ENCODE measurements at places on chromosomes 6 and 20.

DNA sequence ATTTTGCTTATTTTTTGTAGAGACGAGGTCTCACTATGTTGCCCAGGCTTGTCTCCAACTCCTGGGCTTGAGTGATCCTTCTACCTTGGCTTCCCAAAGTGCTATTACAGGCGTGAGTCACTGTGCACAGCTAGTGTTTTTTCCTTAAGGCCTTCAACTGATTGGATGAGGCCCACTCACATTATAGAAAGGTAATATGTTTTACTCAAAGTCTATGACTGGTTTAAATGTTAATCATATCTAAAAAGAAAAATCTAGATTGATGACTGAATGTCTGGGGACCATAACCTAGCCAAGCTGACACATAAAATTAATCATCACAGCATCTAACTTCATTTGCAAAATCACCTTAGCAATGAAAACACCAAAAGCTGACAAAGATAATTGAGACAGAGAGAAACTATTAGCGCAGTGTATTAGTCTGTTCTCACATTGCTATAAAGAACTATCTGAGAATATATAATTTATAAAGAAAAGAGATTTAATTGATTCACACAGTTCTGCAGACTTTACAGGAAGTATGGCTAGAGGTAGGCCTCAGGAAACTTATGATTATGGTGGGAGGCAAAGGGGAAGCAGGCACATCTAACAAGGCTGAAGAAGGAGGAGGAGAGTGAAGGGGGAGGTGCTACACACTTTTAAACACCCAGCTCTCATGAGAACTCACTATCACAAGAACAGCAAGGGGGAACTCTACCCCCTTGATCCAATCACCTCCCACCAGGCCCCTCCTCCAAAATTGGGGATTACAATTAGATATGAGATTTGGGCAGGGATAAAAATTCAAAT, 66.8 kb upstream of the ARHGAP18 start:
- no peak for DNase-seq

DNA sequence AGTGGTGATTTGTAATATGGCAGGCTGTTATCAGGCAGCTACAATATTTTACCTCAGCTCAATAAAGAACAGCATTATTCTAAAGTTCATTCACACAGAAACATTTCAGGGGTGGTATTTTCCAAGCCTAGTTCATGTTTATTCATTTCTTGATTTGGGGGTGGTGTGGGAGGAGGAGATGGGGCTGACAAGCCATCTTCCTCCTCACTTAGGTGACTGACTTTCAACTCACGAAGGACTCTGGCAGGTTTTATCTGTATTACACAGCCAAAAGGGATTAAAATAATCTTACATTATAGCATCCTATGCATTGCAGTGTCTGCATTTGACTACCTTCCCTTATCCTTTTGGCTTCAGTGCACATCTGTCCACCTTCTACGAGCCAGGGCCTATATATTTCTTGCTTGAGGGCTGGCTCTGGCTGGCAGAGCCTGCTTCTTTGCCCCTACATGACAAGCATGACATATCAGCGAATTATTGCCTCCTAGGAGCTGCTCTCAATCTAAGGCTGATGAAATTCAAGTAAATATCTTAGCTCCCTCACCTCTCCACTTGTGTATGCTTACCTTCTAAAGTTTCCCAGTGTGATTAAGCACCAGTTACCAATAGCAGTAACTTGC, 20.0 kb downstream of the KHDRBS2 start:
- no peak for DNase-seq

GRCh38 chr6:121505284-121505683, 69.8 kb downstream of the GJA1 start:
- no peak for DNase-seq

DNA sequence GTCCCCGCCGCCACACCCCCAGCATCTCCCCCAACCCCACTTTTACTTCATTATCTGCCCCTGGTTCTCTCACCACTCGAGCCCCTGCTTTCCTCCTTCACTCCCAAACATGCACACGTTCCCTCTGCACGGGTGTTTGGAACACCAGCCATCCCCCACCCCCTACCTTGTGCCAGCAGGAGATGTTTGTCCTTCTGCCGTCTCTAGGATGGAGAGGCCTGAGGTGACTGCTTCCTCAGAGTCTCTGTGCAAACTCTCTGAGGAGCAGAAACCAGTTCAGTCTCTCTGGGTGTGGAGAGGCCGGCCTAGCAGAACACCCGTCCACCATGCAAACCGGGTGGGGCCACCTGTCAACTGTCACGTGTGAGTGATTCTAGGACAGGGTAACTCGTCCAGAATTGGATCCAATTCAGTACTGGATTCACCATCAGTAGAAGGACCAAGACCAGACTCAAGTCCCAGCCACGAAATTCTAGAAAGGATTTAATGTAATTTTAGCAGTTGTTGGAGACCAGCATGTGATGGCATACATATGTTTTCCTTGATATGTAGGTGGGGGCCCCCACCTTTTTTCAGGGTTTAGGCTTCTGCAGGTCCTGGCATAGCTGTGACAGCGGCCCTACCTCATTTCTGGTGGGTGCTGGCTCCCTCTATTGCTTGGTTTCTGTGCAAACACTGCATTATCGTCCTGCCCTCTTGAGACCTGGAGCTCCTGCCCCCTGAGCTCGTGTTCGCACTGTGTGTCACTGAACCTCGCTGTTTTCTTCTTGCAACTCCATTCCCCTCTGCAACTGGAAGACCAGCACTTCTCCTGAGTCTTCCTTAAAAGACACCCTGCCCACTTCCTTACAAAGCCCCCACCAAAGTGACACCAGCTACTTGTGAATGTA, at the start of gene RAET1E:
TSS of gene RAET1E (minus strand) at position 259 of the 890 bp plus-strand sequence. CDS start 7,212 bp downstream, outside the sequence.
- no peak for DNase-seq

DNA sequence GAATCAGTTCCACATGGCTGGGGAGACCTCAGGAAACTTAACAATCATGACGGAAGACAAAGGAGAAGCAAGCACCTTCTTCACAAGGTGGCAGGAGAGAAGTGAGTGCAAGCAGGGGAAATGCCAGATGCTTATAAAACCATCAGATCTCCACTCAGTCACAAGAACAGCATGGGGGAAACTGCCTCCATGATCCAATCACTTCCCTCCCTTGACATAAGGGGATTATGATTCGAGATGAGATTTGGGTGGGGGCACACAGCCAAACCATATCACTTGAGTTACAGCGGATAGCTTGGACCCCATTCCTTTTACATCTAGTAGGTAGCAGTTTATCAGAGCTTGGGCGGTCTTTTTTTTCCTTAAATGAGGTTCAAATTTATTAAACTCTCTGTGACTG, 19.1 kb downstream of the AFDN start:
- no peak for DNase-seq

GRCh38 chr20:9711872-9712271, 127.0 kb downstream of the PAK5 start:
- DNase-seq = no peak

DNA sequence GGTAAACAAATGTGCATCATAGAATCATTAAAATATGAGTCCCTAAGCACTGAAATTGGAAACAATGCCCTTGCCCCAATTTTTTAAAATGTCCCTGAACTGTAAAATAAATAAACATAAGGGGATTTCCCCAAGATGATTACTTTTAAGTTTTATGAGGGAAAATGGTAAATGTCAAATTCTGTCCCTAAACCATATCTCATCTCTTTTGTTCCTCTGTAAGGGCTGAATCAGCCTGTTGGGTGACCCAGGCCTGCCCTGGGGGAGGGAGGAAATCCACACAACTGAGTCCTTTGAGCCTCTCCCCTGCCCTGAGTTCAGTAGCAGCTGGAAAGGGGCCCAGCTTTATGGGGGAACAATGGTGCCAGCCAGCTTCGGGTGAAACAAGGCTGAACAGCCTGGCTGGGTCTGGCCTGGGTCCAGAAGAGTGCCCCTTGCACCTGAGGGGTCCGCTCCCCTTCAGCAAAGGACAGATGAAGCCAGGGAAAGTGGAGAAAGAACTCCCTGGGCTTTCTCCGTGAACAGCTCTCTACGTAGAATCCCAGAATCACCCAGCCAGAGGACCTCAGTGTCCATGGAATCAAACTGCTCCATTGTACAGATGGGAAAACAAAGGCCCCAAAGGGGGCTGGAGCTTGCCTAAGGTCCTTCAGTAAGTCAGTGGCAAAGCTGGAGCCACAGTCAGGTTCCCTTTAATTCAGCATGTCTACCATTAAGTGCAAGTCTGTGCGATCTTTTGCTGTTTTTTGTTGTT, 28.2 kb upstream of the ITCH start:
- no peak for DNase-seq

DNA sequence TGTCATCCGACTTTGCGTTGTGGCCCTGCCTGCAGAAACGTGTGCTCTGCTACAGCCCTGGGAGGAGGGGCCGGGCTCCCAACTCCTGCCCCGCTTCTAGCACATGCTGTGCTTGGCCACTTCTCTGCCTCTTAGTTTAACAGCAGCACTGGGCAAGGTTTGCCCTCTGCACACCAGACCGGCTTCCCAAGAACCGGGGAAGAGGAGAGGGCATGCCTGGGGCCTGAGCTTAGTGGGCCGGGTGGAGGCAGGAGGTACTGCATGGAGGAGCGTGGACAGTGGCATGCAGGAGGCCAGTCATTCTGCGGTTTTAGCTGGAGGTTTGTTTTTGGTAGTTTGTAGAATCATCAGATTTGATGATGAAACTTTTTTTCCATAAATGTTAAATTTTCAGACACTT, 45.5 kb downstream of the CEP43 start:
- no peak for DNase-seq

DNA sequence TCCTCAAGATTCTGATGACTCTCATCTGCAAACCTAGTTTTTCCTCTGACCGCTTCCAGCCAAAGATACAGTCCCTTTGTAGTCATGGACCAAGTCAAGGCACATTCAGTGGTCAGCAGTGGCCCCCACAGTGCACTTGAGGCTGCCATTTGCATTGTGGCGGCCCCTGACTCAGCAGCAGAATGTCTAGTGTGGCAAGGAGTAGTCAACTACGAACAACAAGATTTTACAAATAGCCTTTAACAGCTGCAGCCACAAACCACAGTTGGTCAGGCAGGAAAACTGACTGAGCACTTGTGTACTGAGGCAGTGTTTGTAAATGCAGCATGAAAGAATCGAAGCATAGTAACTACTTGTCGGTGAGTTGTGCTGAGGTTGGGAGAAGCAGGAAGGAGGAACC, 49.6 kb downstream of the SLC2A12 start:
- peak; percentile 10 for DNase-seq

DNA sequence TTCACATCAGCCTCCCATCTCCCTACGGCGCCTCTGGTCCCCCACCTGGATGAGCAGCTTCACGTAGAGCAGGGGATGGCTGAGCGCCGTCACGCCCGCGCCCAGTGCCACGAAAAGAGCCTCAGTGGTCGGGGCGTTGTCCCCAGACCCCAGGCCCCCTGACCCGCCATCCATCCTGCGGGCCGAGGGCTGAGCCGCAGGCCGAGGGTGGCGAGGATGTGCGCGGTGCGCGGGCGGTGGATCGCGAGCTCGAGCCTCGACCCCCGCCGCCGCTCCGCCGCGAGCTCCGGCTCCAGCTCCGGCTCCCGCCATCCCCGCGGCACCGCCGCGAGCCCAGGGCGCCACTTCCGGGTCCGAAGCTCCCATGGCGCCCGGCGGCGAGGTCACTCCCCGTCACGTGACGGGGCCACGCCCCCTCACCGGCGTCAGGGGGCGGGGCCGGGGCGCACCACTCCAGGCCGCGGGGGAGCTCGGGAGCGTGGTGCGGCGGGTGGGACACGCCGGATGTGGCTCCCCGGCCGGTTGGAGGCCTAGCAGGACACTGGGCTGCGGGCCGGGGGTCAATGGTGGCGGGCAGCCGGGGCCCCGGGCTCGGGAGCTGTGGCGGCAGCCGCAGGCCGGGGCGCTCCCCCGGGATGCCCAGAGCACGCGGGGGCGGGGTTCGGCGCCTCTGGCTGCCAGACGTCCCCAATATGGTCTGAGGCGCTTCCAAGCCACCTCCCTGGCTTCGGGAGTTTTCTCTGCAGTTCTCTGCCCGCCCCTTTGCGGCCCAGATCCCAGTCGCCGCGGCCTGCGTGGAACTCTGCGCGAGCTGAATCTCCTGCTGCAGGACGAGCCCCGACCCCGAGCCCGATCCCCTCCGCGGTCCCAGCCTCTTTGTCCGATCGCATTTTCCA, at the start of gene MTCH1:
TSS of gene MTCH1 (minus strand) at position 389 of the 896 bp plus-strand sequence. CDS start at position 366, 23 bp downstream.
- peak; percentile 92 for DNase-seq

GRCh38 chr6:39851331-39851730, 59.2 kb downstream of the DAAM2 start:
- DNase-seq = no peak

DNA sequence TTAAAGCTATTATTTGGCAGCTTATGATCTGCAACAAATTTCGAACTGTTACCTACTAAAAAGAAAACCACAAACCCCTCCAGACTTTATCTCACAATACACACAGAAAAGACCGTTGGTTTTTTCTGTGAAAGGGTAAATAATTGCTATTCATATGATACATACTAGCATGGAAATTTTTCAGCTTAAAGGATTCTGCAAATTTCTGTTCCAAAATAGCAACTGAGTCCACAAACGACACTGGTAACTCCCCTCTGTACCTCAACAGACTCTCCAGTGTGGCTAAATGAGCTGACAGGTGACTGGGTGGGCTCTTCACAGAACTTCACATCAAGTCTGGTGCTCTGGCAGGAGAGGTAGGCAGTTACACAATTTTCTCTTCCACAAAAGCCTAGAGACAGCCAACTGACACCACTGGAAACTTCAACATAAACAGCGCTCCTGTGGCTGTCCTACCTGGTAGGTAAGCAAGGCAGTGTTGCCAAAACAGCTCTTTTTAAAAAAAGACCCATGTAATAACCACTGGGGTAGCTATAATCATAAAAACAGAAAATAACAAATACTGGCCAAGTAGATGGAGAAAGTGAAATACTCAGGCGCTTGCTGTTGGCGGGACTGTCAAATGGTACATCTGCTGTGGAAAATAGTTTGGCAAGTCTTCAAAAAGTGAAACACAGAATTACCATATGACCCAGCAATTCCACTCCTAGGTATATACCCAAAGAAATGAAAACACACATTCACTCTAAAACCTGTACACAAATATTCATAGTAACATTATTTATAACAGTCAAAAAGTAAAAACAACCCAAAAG, 37.8 kb downstream of the ELOVL5 start:
- no peak for DNase-seq

- DNase-seq = no peak
Measured at GRCh38 chr20:7930343-7930742, 9.9 kb downstream of the HAO1 start.

DNA sequence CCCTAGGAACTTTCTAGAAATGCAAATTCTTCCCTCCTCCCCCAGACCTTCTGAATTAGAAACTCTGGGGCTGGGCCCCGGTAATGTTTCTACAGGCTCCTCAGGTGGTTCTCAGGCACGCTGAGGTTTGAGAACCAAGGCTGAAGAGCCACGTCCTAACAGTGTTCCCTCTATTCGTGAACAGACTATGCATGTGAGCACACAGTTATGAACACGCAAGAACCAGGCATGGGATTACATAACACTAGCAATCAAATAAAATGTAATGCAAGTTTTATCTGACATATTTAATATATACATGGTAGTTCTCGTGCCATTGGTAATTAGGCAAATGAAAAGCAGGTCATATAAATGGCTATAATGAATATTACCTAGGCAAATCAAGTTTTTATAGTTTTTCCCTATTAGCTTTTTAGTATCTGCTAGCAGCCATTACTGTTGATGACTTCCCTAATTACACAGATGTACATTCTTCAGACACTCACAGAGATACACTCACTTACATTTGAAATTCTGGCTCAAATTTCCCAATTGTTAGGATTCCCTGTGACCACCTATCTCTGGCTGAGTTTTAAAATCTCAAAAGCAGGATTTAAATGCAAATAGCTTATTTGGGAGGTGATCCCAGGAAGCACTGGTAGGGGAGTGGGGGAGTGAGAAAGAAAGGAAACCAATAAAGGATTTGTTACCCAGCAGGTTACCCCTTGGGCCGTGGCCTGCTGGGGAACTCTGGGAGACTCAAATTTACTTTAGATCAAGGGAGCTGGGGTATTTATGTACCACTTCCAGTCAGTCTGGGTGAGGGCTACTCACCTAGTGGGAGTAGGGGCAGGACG, 104.1 kb downstream of the TCP11 start:
- no peak for DNase-seq

All from C1 segment of cervical spinal cord (tissue), 14 donors.